ENCODE measurements at places on chromosomes 13 and 19.

- no peak for DNase-seq
These were observed 76.6 kb upstream of the POMP start for GRCh38 chr13:28582225-28582891.

GRCh38 chr13:54373211-54373610 is 1344.6 kb downstream of the OLFM4 start:
- DNase-seq, result no peak

- DNase-seq, result no peak
These were observed 27.7 kb downstream of the CYP2B6 start for GRCh38 chr19:41018736-41019290.

- no peak for DNase-seq
These were observed 6.9 kb downstream of the FUT2 start for GRCh38 chr19:48702701-48703100.

DNA sequence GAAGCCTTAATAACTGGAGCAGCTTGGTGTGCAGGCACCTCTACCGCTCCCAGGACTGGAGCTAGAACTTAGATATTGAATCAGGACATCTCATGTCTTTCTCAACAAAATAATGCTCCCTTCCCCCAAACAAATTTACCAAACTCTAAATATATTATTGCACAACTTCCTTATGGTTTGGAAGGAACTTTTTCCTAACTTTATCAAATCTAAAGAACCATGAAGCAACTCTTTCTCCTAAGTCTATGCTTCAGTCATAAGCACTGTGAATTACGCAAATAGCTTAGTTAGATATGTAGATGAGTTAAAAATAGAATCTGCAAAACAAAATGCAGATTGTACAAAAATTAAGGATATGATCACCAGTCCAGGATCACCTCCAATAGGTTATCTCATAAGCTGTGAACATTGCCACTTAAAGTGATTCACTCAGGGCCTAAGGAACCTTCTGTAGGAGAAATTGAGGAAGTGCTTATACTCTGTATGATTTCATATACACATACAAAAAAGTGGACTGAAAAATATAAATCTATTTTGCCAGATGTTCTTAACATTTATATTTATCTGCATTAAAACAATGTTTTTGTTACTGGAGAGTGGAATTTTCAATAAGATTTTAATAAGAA is 20.4 kb upstream of the MAB21L1 start:
- peak; percentile 58 for DNase-seq

DNA sequence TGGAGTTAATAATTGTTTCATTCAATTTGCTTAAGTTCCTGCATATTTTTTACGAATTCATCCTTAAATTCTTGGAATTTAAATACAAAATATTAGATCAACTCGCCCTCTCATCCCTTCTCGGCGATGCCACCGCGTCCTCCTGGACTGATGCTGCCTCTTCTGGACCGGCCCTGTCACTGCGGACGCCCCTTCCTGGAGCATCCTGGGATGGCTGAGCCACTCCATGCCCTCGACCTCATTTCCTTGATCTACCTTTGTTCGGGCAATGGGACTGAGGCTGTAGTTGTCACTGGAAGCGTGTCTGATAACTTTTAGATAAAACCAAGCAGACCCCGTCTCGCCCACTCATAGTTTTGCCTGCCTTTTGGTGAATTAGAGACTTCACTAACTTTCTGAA is 283.7 kb downstream of the TEX29 start:
- DNase-seq, result no peak

DNA sequence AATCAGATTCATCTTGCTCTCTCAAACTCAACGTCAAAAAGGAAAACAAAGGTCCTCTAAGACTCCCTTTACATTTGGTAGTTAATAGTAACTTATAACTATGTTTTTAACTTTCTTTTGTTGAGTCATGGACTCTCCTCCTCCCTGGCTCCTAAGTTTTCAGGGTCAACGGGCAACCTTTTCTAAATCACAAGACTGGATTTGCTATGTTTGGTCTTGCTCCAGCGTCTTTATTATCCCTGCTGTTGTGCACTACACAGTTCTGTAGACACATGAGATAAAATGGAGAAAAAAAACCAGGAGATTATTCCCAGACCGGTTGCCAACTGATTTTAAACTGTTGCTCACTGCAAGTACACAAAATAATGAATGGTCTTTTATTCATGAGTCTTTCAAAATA is 1.9 kb upstream of the ITM2B start:
- DNase-seq, result no peak

DNA sequence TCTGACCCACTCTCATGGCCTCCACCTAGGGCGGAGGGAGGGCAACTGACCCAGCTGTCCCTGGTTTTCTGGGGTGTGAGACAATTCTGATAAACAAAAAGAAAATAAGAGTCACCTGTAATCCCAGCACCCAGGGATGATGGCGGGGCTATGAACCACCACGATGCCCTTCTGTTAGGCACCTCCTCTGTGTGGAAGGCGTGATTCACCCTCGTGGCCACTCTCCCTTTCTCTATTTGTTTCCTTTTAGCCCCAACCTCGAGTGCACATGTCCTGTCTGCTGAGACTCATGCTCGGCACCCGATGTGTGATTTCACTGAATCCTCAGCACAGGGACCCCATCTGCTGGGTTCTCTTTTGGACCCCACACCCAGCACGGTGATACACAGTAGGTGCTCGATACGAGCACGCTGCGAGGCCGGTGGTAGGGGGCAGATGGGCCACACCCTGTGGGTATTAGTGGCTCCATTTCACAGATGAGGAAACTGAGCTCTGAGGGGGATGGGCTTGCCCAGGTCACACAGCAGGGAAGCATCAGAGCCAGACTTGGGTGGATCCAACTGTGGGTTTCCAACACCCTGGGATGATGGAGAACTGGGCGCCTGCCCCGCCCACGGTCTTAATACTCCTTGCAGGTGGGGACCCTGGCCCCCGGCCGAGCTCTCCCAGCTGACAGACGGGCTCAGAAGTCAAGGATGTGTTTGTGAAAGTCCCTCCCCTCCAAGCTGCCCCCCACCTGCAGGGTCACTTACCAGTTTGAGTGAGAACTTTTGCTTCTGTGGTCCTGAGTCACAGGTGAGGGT is 24.9 kb downstream of the VRK3 start:
- no peak for DNase-seq

DNA sequence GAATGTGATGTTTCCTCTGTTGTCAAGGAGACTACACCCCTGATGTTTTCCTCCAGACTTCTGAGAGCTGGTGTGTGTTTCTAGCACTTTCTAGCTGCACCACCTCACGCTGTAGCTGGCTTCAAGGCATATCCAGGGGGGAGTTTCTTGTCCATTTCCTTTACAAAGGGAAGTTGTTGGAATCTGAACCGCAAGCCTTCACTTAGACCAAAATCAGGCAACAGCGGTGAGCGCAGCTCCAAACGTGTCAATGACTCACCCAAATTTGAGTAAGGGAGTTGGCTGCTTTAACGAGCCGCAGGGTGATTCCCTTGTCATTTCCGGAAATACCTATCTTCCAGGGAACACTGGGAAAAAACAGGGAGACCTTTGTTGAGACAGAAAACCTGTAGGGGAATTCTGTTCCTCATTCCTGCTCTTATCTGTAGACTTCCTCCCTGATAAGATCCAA is 2.5 kb downstream of the LDLR start:
- peak; percentile 67 for DNase-seq

- DNase-seq, result no peak
These were observed 4.7 kb downstream of the IL17D start for GRCh38 chr13:20708216-20708615.

DNA sequence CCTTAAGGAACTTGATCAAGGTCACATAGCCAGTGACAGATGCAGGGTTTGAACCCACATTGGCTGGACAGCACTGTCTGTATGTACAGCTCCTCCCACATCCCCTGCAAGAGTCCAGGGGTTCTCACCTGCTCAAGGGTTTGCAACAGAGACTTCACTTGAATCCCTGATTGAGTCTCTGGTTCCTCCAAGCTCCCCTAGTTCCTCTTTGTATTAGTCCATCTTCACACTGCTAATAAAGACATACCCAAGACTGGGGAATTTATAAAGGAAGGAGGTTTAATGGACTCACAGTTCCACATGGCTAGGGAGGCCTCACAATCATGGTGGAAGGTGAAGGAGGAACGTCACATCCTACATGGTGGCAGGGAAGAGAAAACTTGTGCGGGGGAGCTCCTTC is 72.8 kb upstream of the CLDN10 start:
- peak; percentile 49 for DNase-seq

GRCh38 chr13:107715496-107715895 is 499.8 kb downstream of the LIG4 start:
- no peak for DNase-seq

DNA sequence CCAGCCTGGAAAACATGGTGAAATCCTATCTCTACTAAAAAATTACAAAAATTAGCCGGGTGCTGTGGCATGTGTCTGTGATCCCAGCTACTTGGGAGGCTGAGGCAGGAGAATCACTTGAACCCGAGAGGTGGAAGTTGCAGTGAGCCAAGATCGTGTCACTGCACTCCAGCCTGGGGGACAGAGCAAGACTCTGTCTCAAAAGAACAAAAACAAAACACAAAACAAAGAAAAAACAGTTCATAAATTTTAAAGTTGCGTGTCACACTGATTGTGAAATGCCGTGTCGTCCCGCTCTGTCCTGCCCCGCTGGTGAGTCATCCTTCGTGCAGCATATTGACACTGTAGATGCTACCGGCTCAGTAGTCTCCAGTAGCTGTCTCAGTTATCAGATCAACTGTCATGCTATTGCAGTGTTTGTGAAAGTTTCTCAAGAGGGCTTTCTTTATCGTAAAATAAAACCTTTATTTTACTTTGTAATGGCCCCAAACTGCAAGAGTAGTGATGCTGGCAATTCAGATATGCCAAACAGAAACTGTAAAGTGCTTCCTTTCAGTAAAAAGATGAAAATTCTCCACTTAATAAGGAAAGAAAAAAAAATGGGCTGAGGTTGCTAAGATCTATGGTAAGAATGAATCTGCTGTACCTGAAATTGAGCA is 36.4 kb upstream of the IGFL1 start:
- peak; percentile 94 for DNase-seq

GRCh38 chr13:79679334-79679733 is 198.4 kb downstream of the NDFIP2 start:
- DNase-seq, result peak; percentile 79

DNA sequence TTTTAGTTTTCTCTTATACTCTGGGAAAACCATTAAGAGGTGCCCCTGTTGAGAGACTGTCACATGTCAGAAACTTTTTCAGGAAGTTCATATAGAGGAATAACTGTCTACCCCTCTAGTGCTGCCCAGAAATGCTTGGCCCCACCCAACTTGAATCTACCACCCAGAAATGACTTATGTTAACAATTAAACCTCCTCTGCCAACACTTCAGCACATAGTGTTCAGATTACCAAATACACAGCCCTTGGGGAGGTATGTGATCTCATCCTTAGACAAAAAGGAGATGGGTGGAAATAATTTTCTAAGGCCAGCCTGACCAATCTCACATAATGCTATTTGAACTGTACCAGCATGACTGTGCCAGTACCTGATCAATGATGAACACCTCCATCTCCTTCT is 35.6 kb downstream of the CCDC169 start:
- DNase-seq, result no peak

DNA sequence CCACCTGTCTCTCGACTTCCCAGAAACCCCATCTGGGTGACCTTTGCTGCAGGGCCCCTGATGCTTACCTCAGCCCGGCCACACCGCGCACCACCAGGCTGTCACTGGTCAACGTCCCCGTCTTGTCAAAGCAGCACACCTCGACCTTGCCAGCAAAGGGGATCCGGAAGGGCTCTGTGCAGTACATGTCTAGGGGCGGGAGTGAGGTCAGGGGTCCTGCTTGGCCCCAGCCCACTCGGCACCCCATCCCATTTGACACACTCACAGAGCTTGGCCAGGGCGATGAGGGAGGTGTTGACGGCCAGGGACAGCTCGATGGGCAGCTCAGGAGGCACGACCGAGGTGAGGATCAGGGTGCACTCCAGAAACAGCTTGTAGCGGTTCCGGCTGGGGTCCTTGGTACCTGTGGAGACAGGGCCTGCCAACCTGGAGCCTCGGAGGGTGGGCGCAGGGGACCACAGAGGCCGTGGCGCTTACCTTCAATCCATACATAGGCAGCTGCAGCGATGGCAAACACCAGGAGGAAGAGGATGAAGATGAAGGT is 8.4 kb downstream of the ATP13A1 start:
- no peak for DNase-seq

DNA sequence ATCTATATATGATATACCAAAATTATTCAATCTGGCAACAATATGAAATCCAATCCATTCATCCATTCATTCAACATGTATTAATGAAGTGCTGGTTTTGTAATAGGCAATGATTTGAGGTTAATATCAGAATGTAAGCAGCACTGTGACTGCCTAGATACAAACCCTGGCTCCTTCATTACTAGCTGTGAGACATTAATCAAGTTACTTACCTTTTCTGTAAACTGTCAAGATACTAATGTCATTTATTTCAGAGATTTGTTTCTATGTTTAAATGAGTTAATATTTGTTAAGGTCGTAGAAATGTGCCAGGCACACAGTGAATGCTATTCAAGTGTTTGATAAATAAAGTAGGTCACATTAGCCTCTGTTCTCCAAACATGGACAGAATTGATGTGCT is 40.9 kb downstream of the CLDN10 start:
- no peak for DNase-seq

DNA sequence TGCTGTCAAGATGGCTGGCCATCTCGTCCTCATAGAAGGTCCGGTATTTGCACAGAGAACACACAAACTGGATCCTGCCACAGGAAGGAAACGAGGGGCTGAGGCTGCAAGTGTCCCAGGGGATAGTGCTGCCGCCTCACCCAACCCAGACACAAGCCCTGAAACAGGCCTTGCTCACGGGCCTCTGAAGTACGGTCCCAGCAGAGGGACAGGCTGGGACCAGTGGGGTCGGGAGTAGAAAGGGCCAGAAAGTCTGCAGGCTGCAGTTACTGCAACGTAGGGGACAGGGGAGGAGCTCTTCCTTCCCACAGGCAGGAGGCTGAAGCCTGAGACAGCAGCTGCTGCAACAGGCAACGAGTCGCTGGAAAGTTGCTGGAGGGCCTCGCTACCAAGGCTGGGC is 18.2 kb upstream of the AKAP8 start:
- no peak for DNase-seq

DNA sequence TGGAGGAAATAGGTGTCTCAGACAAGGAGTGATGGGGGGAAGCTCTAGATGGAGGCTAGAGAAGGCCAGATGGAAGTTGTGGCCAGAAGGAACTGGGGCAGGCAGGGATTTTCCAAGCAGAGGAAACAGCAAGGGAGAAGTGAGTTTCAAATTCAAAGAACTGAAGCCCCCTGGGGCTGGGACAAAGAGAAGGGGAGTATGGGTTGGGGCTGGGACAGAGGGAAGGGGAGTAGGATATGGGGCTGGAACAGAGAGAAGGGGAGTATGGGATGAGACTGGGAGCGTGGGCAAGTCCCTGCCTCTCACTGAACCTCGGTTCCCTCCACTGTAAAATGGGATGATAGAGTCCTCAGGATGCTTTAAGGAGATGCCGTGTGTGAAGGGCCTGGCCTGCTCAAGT is 1.9 kb upstream of the GTF2F1 start:
- DNase-seq, result no peak
